Fibroblast of skin of left quadriceps (primary cell): ENCODE measurements at places on chromosomes 2 and 18.
A peak's percentile ranks its signal among the peaks of the same experiment; 100 is the strongest.

DNA sequence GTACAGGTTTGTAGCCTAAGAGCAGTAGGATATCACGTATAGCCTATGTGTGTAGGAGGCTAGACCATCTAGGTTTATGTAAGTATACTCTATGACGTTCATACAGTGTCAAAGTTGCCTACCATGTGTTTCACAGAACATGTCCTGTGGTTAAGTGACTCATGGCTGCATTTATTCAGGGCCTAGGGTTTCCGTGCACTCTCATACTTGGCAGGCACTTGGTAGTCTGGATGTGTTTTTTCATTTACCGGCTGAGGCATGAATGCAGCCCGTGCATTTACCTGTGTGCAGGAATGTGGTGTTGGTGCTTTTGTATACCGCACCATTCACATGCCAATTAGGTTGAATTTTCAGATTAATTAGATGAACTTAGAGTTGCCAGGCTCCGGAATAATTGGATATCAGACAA, 43.4 kb downstream of the MYL12B start:
- DNase-seq: peak; percentile 87

GRCh38 chr2:19857806-19858205, 44.0 kb downstream of the TTC32 start:
- DNase-seq: no peak

- DNase-seq: no peak
These were observed 189.9 kb upstream of the NDUFV2 start for GRCh38 chr18:8912348-8913326.

DNA sequence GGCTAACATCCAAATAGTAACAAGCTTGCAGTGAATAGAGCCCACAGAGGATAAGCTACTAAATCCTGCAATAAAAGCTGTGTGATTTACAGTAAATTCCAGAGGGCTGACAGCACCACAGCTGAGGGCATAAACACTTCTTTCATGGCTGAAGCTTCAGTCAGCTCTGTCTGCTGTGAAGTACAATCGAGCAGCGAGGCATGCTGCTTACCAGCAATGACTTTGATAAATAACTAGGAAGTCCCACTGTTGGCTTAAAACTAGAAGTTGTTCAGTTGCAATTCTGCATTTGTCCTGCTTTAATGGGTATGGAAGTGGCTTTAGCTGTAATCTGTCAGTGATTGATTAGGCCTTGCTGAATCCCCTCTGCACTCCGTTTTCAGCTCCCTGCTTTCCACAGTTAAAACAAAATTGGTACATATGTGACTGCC, 65.2 kb upstream of the FIGN start:
- peak; percentile 76 for DNase-seq

- DNase-seq: no peak
These were observed 73.0 kb downstream of the COMMD1 start for GRCh38 chr2:61978522-61978921.

- DNase-seq: no peak
These were observed 265.5 kb downstream of the PTH2R start for GRCh38 chr2:208671886-208672680.

DNA sequence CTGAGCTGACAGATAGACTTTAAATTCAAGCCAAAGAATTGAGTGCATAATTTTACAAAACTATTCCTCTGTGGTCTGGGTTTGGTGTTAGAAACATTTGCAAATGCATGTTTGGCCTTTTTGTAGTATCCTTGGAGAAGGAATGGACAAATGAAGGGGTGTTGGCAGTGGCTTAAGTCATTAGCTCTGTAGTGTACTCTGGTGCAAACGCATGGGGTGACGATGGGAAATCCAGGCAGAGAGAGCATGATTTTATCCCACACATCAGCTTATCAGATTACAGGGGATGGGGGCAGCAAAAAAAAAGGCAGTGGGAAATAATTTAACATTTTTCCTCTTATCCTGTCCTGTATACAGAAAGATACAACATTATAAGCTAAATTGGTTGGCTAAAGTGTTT, 320.6 kb downstream of the ZNF516 start:
- no peak for DNase-seq

DNA sequence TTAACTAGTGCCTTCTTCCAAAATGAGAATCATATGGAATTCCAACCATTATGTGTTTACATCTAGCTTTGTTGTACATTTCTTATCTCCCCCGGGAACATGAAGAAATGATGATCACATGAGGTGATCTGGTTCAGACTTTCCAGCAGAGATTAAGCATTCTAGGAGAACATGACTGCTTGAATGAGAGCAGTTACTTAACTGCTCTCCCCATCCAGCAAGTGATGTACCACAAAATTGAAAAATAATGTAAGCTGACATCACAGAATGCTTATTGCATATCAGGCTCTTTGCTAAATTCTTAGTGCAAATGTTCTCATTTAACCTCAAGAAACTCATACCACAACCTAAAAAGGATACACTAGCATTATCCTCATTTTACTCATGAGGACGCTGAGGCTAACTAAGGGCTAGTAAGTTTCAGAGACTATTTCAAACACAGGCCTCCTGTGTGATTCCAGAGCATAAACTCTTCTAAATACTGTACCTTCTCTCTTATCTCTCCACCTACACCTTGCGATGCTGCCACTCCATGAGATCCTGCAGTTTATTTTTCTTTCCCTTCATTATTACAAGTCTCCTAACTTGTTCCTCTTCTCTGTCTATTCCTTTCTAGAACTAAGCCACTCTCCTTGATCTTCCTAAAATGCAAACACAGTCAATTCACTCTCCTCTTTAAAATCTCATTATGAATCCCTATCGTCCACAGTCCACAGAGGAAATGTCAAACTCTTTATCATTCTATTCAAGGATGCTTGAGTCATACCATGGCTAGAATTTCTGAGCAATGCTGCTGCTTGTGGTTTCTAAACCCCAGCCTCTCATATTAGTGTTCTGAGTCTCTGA, 1224.8 kb upstream of the ZEB2 start:
- DNase-seq: peak; percentile 86

- DNase-seq: no peak
These were observed 87.8 kb upstream of the BCL2L11 start for GRCh38 chr2:111032721-111033429.

DNA sequence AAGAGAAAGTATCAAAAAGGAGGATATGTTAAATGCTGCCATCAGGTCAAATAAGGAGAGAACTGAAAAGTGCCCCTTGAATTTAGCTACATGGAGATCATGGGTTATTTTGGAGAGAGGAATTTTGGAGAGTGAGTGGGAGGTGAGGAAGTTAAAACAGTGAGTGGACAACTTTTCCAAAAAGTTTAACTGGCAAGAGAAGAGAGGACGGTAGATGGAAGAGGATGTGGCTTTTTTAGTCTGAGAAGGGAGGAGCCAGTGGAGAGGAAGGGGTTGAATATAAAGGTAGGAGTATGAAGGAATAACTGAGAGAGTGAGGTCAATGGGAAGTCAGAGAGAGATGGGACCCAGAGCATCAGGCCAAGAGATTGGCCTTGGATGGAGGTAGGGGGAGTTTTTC, 62.5 kb upstream of the NFE2L2 start:
- no peak for DNase-seq

DNA sequence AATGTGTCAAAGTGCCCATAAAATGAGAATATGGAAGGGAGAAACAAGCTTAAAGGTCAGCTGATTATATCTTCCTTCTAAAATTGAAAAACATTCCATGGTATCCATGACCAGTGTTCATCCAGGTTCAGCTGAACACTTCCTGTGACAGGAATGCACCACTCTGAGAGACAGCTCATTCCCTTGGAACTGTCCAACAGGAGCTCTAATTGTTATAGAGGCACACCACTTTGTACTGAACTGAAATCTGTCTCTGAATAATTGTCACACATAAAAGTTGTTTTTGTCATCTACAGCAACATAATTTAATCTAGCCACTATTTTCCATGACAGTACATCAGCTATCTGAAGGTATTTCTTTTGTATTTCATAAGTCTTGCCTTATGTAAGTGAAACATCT, 195.9 kb upstream of the ZNF804A start:
- DNase-seq: no peak

DNA sequence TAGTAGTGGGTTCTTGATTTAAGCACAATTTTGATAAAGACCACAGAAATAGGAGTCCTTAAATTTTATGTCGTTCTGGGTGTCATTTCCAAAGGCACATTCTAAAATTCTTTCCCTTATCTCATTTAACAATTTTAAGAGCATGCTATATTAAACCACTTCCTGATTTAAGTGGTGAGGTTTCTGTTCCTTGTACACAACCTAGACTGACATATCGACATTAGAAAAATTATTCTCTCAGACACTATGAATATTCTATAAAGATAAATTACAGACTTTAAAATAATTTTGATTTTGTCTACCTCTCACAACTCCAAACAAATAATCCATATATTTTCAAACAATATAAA, 923.8 kb downstream of the LRP1B start:
- DNase-seq: no peak

GRCh38 chr2:8574196-8575037, 107.4 kb upstream of the ID2 start:
- no peak for DNase-seq

- no peak for DNase-seq
These were observed 46.0 kb upstream of the CTIF start for GRCh38 chr18:48492880-48493279.

DNA sequence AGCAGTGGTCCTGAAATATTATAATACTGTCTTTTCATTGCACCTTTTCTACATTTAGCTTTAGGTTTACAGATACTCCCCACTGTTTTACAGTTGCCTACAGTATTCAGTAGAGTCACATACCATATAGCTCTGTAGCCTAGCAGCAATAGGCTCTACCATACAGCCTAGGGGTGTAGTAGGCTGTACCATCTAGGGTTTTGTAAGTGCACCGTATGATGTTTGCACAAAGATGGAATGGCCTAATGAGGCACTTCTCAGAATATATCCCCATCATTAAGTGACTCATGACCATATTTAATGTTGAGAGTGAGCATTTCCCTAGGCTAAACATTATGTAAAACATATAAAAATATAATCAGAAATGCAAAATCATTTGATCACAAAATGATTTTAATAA, 511.3 kb upstream of the RAB12 start:
- no peak for DNase-seq

- DNase-seq: no peak
These were observed 378.2 kb downstream of the OSR1 start for GRCh38 chr2:18980104-18980785.

DNA sequence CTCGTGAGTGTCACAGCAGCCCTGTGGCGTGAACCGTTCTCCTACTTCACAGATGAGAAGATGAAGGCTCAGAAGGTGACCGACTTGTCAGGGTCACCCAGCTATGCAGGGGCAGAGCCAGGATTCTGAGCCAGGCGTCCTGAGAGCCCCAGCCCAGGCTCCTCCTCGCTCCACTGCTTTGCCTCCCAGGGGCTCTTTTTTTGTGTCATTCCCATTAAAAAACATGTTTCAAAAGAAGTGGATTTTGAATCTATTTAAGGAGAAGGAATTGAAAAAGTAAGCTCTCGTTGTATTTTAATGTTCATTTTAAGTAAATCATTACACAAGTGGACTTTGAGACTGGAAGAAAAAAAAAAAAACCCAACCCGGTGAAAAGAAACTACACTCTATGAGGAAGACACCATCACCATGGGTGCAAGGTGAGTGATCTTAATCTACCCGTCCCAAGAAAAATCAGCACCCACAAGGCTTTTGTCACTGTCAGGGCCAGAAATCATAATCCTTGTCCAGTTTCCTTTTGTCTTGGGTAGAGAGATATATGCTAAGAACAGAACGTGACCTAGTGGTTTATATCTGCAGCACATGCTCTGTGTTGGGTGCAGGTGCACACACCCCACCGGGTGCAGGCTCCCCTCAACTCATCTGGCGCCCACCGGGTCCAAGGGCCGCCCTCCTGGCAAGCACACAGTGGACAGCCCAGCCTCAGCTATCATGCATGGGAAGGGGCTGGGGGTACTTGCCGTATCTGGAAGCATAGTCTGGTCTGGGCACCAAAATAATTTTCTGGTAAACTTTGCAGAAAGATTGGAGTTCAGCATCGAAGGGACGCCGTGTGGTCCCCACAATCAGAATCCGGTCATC, 73.5 kb upstream of the ASB18 start:
- DNase-seq: no peak

- DNase-seq: no peak
These were observed 77.2 kb downstream of the TLK1 start for GRCh38 chr2:171083451-171083850.

GRCh38 chr2:136929531-136929930, 164.2 kb downstream of the THSD7B start:
- DNase-seq: no peak
